ENCODE measurements at places on chromosomes 12 and 14. TPM values are rescaled to one million over a fixed set of nuclear protein-coding genes. Genes with fewer than 3 reads are reported as not detected.

GPR84 gene
- total RNA-seq: not detected

DNA sequence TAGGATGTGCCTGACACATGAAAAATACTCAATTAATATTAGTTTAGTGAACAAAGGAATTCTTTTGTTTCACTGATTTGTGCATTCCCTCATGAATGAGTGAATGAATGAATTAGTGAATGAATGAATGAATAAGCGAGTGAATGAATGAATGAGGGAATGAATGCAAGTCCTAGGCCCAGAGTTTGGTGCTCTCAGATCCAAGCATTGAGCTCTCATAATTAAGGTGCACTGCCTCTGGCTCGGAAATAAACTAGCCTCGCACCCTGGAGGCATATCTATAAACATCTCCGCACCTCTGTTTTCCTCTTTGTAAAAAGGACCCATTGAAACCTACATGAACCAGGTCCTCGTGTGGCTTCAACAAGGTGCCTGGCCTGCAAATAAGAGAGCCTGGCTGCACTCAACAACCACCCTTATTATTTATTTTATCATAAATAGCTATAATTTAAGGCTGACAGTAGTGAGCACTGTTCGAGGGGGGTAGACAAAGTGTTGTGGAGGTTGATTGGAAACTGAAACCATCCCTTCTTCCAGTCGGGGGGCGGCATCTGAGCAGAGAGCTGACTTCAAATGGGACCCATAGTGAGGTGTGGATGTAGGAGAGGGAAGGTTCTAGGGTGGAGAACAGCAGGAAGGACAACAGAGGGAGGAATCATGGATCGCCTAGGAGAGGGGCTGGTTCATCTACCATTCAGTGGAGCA is 316.8 kb downstream of the BCL11B start:
- DNase-seq: no peak

DNA sequence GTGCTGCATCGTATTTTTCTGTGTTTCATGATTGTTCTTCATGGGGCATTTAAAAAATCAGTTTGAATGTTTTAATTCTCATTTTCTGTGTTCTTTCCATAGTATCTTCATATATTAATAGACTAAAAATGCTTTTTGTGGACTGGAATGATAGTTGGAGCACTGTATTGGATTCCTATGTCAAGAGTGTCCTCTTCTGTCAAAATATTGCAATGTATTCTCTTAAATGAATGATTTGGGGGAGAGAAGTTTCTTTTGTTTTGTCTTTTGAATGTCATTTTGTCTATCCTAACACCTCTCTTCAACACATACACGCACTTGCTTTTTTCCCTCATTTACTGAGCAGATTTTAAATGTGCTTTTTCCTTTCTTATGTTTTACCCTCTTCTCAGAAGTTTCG is 4.7 kb upstream of the EIF2S3B start:
- no peak for DNase-seq

GRCh38 chr14:94394025-94394493 is 5.7 kb upstream of the SERPINA1 start:
- DNase-seq: no peak

DNA sequence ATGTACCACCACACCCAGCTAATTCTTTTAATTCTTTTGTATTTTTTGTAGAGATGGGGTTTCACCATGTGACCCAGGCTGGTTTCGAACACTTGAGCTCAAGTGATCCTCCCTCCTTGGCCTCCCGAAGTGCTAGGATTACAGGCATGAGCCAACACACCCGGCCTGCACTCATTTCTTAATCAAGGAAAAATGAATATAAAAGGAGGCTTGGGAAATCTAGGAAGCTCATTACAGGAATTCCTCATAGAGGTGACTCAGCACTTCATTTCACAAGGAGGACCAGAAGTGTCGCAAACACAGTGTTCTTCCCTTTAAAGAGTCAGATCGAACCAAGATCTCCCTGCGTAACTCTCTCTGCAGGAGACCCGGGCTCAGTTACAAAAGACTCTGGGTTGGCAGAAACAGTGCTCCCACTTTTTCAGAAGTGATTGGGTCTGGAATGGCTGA is 30.3 kb downstream of the NFKBIA start:
- DNase-seq: no peak

DNA sequence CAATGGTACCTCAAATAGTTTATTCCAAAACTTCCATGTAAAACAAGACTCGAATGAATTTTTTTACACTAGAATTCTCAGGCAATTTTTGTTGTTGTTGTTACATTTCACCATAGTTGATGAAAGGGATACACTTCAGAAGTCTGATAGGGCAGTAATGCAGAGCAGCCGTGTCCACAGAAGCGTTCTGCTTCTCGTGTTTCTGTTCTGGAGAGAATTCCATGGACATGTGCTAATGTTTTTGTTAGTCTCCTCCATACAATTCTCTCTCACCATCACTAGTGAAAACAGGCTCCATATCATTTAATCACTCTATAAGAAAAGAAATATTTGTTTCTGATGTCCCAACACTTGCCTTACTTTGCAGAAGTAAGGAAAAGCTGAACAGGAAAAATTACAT is 606.1 kb downstream of the SLC16A7 start:
- DNase-seq: no peak

SLCO1B1 gene
- not detected for total RNA-seq

GRCh38 chr14:76950055-76951020 is 78.2 kb downstream of the IRF2BPL start:
- DNase-seq: no peak

Data from heart left ventricle (tissue), 16 donors.